ENCODE measurements at places on chromosomes 7 and 10.

- no peak for DNase-seq
Observed at GRCh38 chr7:83684928-83685327, 36.0 kb upstream of the SEMA3E start.

DNA sequence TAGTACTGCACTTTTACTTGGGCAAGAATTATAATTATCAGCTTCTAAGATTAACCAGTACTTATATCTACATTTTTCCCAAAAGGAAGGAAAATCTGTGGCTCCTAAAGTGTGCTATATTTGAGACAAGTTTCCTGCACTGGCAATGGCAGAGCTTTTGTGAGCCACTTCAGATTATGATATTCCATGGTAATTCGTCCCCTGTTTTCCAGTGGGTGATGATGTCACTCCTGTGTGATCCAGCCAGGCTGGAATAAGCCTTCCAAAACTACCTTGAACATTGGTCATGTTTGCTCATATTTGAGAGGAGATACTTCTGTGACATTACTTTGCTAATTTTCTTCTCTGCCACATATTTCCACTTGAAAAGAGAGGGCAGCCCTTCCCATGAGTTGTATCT is 302.1 kb downstream of the MDFIC start:
- no peak for DNase-seq

DNA sequence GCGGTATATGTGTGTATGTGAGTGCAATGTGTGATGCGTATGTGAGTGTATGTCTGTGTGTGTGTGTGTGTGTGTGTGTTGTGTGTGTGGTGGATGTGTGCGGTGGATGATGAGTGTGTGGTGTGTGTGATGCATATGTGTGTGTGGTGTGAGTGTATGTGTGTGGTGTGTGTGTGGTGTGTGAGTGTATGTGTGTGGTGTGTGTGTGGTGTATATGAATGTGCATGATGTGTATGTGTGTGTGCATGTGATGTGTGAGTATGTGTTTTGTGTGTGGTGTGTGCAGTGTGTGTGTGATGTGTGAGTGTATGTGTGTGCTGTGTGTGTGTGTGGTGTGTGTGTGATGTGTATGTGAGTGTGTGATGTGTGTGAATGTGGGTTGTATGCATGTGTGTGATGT is 222.0 kb downstream of the SKAP2 start:
- no peak for DNase-seq

DNA sequence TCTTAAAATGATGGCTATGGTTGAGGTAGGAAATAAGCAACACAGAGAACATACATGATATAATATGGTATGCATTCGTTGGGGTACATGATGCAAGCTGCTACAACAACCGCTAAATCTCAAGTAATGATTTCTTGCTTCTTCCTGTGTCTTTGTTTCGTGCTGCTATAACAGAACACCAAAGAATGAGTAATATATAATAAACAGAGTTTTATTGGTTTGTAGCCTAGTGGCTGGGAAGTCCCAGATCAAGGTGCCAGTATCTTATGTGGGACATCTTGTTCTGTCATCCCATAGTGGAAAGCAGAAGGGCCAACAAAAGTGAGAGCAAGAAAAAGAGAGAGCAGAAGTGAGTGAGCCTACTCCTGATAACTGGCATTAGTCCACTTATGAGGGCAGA is 689.7 kb downstream of the SUGCT start:
- no peak for DNase-seq

- DNase-seq: no peak
Observed at GRCh38 chr7:553636-554111, 34.0 kb upstream of the PDGFA start.

- DNase-seq: no peak
Observed at GRCh38 chr7:116804471-116804870, 57.9 kb upstream of the CAPZA2 start.

DNA sequence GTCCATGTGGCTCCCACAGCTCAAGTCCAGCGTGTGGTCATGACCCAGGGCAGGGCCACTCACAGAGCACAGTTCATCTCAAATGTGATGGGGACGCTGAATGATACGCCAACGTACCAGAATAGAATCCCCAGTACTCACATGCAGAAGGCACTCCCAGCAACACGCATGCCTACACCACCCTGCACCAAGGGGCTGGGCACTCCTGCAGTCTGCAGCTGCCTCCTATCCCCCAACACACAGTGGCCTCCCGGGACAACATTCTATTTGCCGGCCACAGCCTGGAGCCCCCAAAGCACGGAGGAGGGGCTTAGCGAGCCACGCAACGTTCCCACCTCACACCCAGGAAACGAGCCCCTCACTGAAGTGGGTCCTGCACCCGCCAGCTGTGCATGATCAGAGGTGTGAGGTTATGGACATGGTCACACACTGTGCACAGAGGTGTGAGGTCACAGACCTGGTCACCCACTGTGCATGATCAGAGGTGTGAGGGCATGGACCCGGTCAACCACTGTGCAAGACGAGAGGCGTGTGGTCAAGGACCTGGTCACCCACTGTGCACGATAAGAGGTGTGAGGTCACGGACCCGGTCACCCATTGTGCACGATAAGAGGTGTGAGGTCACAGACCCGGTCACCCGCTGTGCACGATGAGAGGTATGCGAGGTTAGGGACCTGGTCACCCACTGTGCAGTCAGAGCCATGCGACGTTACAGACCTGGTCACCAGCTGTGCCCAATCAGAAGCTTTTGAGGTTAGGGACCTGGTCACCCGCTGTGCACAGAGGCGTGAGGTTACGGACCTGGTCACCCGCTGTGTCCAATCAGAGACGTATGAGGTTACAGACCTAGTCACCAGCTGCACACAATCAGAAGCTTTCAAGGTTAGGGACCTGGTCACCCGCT is 182.8 kb downstream of the DIP2C start:
- no peak for DNase-seq

GRCh38 chr10:96588616-96589419 is 2.0 kb upstream of the TM9SF3 start:
- DNase-seq: peak; percentile 73

- no peak for DNase-seq
Observed at GRCh38 chr7:64875258-64875657, 27.8 kb upstream of the ZNF273 start.

- no peak for DNase-seq
Observed at GRCh38 chr7:11655642-11656041, 176.4 kb downstream of the THSD7A start.

- DNase-seq: no peak
Observed at GRCh38 chr10:114376523-114376922, 27.8 kb downstream of the AFAP1L2 start.

- DNase-seq: no peak
Observed at GRCh38 chr10:42755556-42756093, 27.0 kb upstream of the BMS1 start.

DNA sequence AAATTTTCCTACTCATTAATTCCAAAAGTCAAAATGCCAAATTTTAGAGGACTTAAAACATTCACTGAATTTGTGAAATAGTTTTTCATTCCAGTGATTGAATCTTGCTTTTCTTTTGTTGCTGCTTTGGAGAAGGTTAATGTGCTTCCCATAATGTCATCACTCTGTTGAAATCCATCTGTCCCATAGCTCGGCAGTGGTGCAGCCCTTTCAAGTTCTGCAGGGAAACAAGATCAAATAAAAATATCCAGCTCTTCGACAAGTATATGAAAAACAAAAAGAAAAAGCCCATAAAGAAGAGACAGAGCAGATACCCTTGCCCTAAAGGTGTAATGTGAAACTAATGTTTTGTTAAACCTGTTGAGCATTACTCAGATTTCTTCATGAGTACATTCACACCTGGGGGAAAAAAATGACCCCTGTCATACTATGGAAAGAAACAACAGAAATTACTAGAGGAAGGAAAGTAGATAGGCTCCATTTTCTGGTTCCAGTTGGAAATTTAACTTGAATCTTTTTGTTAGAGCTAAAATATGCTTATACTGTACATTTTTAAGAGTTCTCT is 35.1 kb downstream of the AGR3 start:
- DNase-seq: no peak

GRCh38 chr7:101410743-101411507 is 48.2 kb downstream of the COL26A1 start:
- peak; percentile 30 for DNase-seq

DNA sequence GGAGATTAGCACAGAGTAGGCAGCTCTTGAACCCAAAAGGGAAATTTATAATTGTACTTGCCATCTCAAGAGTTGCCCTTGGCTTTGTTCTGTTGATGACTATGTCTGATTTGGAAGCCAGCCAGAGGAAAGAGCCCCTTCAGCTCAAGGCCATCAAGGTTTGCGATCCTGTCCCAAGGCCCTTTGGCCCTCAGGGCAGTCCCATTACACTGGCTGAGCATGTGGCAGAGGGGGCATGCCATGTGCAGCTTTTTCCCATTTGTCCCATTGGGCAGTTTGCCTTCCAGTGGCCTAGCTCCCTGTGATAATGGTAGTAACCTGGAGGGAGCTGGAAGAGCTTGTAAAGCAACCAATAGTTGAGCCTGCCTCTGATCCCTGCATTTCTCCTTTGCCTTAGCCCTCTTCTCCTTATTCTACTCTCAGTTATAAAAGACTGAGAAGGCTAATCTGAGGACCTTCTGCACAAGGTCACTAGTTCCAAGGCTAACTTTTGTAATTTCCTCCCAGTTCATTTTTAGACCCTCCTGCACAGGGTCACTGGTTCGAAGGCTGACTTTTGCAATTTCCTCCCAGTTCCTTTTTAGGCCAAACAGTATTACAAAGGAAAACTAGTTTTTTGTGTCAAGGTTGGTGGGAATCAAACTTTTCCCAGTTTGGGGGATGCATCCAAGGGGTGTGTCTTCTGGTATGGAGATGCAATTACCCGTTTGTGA is 31.0 kb upstream of the ARHGAP12 start:
- no peak for DNase-seq

DNA sequence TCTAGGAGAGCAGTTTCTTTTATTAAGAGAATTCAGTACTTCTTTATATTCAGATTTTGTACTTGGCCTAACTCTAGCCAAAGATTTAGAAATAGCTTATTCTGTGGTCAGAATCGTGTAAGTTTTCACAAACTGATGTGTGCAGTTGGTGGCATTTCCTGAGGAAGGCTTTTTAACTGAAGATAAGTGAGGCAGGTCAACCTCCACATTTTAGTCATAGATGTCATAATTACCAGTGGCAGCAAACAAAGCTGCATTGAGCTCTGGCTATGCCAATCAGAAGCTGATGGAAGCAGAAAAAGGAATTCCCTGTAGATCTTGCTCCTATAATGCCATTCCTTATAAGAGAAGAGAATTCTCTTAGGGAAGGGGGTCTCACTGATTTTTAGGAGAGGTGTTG is 141.3 kb upstream of the SP8 start:
- DNase-seq: no peak

DNA sequence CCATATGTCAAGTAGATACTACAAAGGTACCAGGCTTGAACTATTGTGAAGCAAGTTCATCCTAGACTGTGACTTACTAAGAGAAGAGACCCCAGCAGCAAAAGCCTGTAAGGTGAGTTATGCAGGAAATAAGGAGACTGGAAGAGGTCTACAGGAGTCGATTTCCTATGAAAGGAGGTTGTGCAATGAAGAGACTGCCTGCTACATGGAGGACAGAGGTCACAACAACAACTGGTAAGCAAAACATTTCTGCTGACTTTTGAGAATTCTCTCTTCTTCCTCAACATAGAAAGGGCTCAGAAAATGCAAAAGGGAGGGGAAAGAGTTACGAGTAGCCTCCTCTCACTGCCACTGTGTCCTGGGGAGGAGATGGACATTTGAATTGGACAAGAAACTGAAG is 42.4 kb downstream of the PDK4 start:
- no peak for DNase-seq

- no peak for DNase-seq
Observed at GRCh38 chr7:141617280-141617679, 66.1 kb downstream of the AGK start.

DNA sequence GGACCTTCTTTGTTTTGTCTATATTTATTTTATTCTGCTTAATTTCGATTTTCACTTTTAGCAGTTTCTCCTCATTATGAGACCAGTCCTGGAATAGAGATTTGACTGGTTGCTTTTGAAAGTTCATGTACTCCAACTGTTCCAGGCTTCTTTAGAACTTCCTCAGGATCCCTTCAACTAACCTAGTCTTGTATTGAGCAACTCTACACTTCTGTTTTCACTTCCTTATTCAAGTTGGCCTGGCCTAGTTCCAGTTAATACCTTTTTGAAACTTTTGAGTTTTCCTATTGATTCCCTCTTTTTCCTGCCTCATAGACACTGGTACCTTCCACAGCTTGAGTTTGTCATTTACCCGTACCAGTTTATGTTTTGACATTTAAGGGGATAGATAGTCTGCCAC is 421.7 kb downstream of the ATRNL1 start:
- DNase-seq: no peak

- peak; percentile 22 for DNase-seq
Observed at GRCh38 chr7:24826662-24827020, 69.4 kb upstream of the GSDME start.

DNA sequence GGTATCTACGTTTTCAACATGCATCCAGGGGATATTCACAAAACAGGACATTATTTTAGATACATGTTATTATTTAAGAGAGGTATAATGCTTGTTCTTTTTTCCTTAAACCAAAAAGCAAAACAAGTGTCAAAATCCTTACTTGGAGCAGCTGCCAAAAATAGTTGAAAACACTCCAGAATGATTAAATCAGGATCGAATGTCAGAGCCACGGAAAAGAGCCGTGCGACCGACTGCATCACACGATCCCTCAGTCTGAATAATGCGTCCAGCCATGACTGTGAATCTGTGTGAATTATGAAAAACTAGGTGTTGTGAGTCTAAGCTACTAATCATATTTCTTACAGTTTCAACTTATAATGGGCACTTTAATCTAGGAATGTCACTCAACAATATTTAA is 126.0 kb downstream of the PARD3 start:
- peak; percentile 69 for DNase-seq

GRCh38 chr7:47715631-47716068 is 133.7 kb upstream of the TNS3 start:
- no peak for DNase-seq

- DNase-seq: no peak
Observed at GRCh38 chr7:122298618-122299017, 5.9 kb downstream of the FEZF1 start.

DNA sequence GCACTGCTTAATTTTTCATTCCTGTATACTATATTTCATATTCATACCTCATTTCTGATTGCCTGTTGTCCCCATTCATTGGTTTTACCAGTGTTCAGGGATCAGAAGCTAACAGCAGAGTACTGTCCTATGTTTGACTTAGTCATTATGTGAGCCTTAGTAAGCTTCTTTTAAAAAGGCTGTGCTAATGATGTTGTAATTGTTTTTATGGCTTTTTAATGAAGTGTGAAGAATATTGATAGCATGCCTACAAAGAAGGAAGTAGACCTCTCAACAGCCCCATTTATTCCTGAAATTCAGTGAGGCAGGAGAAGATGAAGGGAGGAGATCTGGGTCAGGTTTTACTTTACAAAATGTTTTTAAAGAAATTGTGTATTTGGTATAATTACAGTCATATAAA is 61.7 kb downstream of the AGK start:
- DNase-seq: no peak

All from fibroblast of skin of right biceps (primary cell).